Activated gamma-delta T cell treated with Interleukin-2 at 50 U/mL for 16 hours (primary cell): ENCODE measurements at places on chromosomes 11 and 22.

DNA sequence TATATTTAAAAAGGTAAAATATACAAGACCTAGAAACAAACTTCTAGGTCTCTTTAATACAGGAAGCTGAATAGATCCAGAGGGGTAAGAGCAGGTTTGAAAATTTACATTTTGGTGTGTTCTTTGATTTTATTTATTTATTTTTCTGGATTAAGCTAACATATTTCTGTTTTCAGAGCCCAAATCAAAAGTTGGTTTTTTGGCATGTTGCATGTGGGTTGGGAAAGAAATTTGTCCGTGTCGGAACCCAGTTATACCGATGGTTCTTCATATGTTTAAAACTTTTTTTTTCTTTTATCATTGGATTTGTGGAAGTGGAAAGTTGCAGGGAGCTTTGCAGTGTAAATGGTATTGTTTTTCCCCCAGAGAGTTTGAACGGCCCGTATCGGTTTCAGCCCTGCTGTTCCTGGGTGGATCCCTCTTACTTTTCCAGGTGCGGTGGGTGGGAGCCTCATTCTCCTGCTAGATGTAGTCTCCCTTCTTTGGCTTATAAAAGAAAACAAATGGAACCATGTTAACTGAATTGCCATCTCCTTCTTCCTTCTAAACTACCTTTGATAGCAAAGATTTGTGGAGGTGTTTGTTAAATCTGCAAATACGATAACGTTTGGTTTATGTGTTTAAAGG is 746 bp downstream of the CTNND1 start:
- no peak for DNase-seq

DNA sequence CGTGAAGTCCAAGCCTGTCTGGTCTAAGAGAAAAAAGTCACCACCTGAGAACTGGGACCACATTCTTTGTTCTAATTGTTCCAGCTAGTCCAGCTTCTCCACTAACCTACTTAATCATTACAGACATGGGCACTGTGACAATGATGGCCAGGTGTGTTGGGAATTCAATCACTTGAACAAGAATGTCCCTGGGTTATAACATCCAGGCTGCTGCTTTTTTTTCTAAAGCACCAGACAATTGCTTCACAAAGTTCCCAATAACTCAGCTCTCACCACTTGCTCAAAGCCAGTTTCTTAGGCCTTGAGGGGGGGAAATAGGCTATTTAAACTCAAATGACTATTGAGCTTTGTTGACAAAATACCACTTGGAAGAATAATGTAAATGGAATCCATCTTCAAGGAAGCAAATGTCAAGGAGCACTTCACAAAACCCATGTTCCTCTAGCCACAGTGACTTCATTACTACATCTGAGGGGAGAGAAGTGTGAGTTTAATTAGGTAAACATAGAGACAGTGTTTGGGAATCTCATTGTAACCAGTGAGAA is 80.3 kb downstream of the ME3 start:
- no peak for DNase-seq

- DNase-seq: no peak
Observed at GRCh38 chr11:18312663-18313420, 9.1 kb downstream of the HPS5 start.

DNA sequence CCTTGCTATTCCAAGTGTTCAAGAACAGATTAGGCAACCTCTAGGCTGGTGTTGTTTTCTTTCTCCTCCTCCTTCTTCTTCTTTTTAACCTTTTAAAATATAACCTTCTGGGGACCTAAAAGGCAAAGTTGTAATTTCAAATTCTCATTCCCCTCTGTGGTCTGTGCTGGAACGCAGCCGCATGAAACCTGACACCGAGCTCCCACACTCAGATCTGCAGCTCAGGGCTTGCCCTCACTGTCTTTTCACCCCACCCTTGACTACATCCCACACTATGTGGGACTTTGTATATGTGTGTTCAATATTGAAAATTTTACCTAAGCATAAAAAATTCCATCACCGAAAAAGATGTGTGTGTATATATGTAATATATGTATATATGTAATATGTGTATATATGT is 62.0 kb upstream of the ARHGAP42 start:
- DNase-seq: no peak

DNA sequence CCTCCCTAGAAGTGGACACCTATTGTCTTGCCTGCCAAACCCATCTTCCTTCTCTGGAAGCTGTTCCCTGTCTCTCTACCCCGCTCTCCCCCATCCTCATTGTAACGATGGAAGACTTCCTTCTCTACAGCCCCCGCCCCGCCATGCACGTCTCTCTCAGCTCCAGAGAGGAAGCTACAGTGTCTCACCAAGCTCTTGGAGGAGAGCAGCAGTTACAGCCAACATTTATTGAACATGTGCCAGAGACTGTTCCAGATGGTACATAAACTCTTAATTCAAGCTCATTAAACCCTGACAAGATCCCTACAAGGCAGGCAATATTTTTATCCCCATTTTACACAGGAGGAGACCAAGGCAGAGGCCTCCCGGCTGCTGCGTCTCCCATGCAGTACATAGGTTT is 15.1 kb downstream of the MCHR1 start:
- DNase-seq: no peak

GRCh38 chr22:38832005-38832978 is 11.5 kb downstream of the NPTXR start:
- no peak for DNase-seq

GRCh38 chr11:2547806-2548205 is 103.0 kb downstream of the KCNQ1 start:
- DNase-seq: no peak

GRCh38 chr11:73965764-73966121 is 14.9 kb downstream of the DNAJB13 start:
- DNase-seq: no peak

GRCh38 chr22:43891360-43892182 is at the start of gene PNPLA5:
Gene PNPLA5, minus strand, starts transcription at chr22:43892013. Its CDS starts 133 bp downstream, at chr22:43891880.
- DNase-seq: no peak

DNA sequence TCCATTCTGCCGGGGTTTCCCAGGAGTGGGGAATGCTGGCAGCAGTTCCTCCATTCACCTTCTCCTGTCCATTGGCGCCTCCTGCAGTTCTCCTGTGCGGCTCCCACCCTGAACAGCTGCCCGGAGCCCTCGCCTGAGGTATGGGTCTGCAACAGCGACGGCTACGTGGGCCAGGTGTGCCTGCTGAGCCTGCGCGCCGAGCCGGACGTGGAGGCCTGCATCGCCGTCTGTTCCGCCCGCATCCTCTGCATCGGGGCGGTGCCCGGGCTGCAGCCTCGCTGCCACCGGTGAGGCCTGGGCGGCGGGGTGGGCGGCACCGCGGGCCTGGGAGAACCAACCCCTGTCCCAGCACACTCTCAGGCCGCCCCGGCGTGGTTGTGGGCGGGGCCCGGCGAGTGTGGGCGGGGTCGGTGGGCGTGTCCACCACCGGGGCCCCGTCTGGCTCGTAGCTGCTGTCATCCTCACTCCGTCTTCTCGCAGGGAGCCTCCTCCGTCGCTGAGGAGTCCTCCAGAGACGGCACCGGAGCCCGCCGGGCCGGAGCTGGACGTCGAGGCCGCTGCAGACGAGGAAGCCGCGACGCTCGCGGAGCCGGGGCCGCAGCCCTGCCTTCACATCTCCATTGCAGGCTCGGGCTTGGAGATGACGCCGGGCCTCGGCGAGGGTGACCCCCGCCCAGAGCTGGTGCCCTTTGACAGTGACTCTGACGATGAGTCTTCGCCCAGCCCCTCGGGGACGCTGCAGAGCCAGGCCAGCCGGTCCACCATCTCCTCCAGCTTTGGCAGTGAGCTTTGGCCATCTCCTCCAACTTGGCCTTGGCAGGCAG is 14.0 kb upstream of the RELT start:
- DNase-seq: no peak

DNA sequence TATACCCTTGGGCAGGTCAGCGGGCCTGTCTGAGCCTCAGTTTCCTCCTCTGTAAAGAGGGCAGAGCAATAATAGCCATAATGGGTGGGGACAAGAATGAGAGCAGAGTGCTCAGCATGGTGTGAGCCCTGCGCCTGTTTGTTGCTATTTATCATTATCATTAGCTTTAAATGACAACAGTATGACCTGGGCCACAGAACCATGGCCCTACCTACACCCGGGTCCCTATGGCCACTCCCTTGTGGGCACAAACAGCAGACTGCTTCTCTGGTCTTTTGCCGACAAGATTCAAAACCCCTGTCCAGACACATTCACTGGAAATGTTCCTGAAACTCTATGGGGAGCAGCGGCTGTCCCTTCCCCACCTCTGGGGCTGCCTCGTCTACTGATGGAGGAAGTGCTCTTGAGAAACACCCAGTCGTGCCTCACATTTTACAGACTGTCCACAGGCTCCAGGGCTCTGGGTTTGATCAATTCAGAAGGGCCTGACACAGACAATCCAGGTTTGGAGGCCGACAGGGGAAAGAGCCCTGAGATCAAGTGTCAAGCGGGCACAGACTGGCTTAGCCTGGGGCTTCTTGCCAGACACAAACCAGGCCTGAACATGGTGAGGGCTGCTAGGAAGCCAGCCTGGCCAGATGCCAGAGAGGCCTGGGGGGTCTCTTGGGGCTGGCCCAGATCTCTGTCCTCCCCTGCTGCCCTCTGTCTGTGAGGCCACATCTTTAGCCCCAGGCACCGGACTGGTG is 112.5 kb upstream of the CD82 start:
- DNase-seq: no peak

DNA sequence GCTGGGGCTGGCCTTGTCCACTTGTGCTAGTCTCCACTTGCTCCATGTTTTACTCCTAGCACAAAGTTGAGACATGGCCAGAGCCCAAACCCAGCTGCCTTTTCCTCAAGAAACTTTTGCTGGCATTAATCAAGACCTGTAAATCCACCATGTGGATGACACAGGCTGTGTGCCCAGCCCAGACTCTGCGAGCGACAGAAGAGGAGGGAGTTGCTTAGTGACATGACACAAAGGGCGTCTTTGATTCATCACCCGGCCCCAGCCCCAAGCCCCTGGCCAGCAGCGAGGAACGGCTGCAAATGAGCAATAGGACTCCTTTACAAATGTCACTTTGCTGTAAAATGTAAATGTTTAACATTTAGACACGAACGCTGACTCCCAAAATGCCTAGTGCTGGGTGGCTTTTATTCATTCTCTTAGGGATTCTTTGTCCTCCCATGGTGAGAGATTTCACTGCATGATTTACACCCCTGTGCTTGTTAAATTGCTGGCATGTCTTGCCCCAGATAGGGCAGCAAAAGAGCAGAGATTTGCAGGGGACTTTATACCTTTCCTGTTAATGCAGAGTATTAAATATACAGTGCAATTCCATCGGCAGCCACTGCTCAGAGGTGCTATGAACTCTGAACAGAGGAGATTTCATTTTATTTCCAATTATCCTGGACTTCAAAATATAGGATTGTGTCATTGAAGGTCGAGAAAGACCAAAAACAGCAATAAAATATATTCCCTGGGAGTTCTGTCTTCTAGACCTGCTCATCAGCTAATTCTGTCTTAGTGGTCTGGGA is 263.6 kb upstream of the NCAM1 start:
- DNase-seq: no peak

DNA sequence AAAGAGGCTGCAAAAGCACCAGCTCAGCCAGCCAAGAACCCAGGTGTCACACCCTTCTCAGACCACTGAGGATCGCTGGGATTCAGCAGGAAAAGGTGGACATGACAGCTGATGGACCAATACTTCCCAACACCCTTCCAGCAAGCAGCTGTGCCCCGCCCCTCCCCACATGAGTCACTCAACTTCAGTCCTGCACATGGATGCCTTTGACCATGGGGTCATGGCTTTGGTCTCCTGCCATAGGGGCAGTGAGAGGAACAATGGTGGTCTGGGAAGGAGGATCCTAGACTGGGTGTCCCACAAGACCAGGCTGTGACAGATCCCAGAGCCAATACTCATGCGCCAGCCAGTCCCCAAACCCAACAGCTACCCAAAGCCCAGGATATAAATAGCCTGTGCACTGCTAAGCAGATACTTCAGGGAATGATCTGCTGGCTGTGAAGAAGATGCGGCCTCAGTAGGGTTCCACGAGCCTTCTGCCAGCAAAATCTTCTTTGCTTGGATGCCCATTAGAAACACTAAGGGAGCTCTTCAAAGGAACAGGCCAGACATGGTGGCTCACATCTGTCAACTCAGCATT is 5.5 kb upstream of the RGL4 start:
- no peak for DNase-seq

GRCh38 chr11:130436171-130436570 is 7.8 kb upstream of the ADAMTS8 start:
- no peak for DNase-seq

DNA sequence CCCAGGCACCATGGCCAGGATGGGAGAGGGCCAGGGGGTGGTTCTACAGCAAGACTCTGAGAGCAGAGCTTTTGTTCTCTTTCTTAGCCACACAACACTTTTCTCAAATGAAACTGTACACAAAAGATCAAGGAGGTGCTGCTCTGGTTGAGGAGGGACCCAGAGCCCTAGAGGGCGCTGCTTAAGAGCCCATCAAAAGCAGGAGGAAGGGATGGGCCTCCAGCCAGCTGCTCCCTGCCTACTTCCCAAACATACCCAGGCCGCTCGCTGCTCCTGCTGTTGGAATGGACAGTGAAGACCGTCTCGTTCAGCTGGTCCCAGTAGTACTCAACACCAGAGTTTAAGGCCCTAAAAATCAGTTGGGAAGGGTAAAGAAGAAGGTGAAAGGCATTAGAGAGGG is 18.4 kb upstream of the CHRM4 start:
- no peak for DNase-seq

DNA sequence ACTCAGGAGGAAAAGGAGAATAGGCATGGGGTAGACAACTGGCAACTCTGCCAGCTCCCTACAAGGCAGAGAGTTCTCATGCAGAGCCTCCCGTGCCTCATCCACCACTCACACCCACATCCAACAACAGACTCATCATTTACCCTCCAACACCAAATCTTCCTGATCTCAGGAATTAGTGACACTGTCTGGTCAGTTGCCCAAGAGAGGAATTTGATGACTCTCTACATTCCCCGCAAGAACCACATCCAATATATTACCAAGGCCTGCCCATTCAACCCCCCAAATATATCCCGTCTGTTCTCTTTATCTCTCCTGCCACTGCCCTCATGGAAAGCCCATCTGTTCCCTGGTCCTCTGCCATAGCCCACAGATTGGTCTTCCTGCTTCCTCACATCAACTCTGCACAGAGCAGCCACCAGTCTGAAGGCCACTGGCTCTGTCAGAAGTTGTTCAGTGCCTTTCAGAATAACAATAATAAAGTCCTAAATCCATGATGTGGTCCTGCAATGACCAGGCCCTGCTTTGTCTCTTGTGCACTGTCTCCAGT is 57.5 kb upstream of the CD82 start:
- DNase-seq: no peak

GRCh38 chr11:69841170-69841858 is 22.1 kb upstream of the FGF3 start:
- DNase-seq: no peak

GRCh38 chr11:125068368-125068767 is 5.3 kb downstream of the SLC37A2 start:
- DNase-seq: no peak

GRCh38 chr11:27012234-27012921 is 18.5 kb downstream of the FIBIN start:
- DNase-seq: no peak

DNA sequence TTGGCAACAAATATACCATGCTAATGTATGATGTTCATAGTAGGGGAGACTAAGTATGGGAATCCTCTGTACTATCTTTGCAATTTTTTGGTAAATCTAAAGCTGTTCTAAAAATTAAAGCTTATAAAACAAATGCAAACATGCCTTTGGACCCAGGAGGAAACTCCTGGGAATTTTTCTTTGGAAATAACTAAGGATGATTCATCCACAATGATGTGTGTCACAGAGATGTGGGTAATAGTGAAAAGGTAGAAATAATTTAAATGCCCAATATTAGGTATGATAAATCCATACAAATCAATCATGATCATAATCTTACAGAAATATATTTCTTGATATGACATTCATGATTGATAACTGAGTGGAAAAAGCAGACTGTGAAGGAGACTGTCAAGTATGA is 135.8 kb downstream of the TRIM44 start:
- DNase-seq: no peak

- DNase-seq: no peak
Observed at GRCh38 chr11:75810637-75811390, 4.2 kb upstream of the UVRAG start.
